ENCODE measurements at places on chromosomes 7 and 10. TPM values are rescaled to one million over a fixed set of nuclear protein-coding genes. Genes with fewer than 3 reads are reported as not detected.

GNAT3 gene
- not detected for total RNA-seq

DNA sequence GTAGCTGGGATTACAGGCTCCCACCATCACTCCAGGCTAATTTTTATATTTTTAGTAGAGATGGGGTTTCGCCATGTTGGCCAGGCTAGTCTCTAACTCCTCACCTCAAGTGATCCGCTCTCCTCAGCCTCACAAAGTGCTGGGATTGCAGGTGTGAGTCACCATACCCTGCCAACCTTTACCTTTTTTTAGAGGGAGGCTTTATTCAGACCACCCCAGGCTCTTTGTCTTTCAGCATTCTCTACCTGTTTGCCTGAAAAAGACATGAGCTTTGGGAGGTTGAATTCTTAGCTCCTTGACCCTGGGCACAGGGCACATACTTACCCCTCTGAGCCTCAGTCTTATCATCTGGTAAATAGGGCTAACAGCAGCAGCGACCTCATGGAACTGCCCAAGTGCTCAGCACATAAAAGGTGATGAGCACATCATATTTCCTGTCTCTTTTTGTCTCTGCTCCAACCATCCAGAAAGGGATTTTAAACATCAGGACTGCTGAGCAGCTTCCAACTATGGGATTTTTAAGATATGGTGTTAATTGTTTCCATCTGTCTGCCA lies 17.0 kb downstream of the FRMPD2 start:
- no peaks in the 10 kb centered on the region for H3K36me3 ChIP-seq
- H3K27ac ChIP-seq, result no peak overlapping the region
- DNase-seq, result no peak
- H3K4me1 ChIP-seq, result peaks cover 12% of the 10 kb centered on the region
- H3K4me3 ChIP-seq, result no peak overlapping the region

- H3K4me3 ChIP-seq, result peak overlapping the region; percentile 4
- peaks cover 24% of the 10 kb centered on the region for H3K4me1 ChIP-seq
- H3K27me3 ChIP-seq, result no peaks in the 10 kb centered on the region
- no peaks in the 10 kb centered on the region for H3K36me3 ChIP-seq
Observed at GRCh38 chr10:14397066-14397465, 66.3 kb upstream of the FRMD4A start.

DNA sequence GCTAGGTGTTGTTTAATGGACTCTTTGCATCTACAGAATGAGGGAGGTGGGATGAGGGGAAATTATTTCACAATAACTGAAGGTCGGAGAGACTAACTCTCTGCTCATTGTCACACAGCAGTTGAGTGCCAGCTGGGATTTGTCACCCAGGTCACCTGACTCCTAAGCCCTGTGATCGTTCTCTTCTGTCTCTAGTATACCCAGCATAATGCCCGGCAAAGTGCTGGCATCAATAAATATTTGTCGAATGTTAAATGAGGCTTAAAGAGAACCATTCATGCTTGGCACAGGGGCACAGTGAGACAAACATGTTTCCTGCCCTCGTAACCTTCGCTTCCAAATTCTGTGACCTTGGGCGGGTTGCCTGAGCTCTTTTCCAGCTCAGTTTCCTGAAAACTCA lies 70.8 kb downstream of the TCF7L2 start:
- H3K36me3 ChIP-seq, result no peaks in the 10 kb centered on the region
- no peak for DNase-seq
- H3K4me3 ChIP-seq, result no peak overlapping the region
- H3K4me1 ChIP-seq, result peaks cover 3% of the 10 kb centered on the region
- H3K27me3 ChIP-seq, result no peaks in the 10 kb centered on the region
- no peak overlapping the region for H3K27ac ChIP-seq

FKBP6 gene
- not detected for total RNA-seq

GHRHR gene
- total RNA-seq, result not detected

GRCh38 chr10:11150231-11150731 lies 132.6 kb downstream of the CELF2 start:
- H3K4me1 ChIP-seq, result no peaks in the 10 kb centered on the region
- no peak overlapping the region for H3K4me3 ChIP-seq
- no peak overlapping the region for H3K27ac ChIP-seq

DNA sequence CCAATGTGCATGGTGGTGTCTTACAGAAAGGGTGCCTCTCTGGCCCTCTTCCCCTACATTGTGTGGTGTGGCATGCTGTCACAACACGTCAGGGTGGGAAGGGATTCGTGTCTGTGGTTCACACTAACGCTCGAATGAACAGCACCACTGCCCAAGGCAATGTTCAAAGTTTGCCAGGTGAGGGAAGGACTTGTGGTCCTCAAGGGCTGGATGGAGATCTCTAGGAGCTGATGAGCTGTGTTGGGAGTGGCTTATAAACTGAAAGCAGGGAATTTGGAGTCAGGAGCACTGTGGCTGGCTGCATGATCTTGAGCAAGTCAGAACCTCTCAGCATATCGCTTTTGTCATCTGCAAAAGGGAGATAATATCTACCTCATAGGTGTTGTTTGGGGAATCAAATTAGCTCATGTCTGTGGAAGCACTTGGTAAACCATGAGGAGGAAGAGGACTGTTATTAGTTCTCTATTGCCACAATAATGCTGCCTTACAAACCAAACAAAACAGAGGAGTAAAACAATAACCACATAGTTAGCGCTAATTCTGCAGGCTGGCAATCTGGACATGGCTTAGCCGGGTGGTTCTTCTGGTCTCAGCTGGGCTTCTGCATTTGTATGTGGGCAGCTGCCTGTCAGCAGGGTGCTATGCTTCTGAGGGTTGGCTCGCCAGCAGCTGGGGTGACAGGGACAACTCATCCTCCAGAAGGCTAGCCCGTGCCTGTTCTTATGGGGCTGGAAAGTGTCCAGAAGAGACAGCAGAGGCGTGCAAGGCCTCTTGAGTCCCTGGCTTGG lies 22.9 kb upstream of the C10orf105 start:
- no peaks in the 10 kb centered on the region for H3K27me3 ChIP-seq
- no peak overlapping the region for H3K27ac ChIP-seq
- no peak overlapping the region for H3K4me3 ChIP-seq
- DNase-seq, result no peak
- H3K4me1 ChIP-seq, result no peaks in the 10 kb centered on the region

- H3K27ac ChIP-seq, result no peak overlapping the region
- H3K4me1 ChIP-seq, result no peaks in the 10 kb centered on the region
- no peak overlapping the region for H3K4me3 ChIP-seq
- H3K36me3 ChIP-seq, result no peaks in the 10 kb centered on the region
Observed at GRCh38 chr10:34476608-34477007, 338.5 kb downstream of the PARD3 start.

GRCh38 chr7:6590645-6591110 lies 857 bp downstream of the INTS15 start:
- peaks cover 12% of the 10 kb centered on the region for H3K4me1 ChIP-seq
- H3K36me3 ChIP-seq, result peaks cover 10% of the 10 kb centered on the region
- no peak overlapping the region for H3K27ac ChIP-seq
- DNase-seq, result no peak
- H3K4me3 ChIP-seq, result peak overlapping the region; percentile 86

DNA sequence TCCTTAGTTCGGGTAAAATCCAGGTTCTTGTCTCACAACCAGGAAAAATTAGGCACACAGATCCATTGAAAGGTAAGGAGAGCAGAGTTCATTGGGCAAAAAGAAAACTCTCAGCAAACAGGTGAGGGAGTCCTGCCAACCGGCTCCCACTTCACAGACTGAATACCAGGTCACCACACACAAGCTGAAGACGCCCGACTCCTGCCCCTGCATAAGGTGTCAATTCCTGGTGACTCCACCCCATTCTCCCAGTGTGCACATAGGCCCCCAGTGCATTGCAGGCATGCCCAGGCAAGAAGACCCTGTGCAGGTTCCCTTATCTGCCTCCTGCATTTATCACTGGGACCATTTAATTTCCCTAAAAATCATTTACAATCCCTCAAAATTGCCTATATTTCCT lies 354.6 kb downstream of the LRRTM3 start:
- H3K36me3 ChIP-seq, result no peaks in the 10 kb centered on the region
- no peak for DNase-seq
- no peaks in the 10 kb centered on the region for H3K4me1 ChIP-seq
- no peaks in the 10 kb centered on the region for H3K27me3 ChIP-seq
- no peak overlapping the region for H3K27ac ChIP-seq
- H3K4me3 ChIP-seq, result no peak overlapping the region

DNA sequence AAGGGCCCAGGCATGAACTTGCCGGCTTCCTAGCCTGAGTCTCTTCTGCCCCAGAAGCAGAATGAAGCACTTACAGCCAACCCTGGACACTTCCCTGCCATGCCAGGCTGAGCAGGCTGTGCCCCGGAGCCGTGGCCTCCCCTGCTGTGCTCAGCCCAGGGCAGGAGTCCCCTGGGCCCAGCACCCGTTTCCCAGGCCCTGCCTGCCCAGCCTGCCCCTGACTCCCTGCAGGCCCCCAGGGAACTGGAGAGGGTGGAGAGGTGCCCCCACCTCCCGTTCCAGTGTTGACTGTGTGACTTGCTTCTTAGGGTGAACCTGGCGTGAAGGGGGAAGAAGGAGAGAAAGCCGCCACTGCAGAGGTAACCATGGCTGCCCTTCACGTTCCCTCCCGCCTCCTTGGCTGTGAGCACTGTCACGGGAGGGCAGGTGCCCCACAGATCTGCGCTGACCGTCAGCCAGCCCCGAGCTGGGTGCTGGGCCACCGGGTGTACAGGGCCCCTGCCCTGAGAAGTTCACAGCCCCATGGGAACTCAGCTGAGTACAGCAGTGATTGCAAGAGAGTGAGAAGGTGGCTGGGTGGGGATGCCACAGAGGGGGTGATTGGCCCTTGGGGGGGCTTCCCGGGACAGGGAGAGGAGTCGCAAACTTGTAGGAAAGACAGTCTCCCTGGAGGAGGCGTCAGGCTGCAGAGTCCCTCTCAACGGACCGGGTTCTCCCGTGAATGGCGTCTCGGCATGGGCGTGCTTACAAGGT lies 75.9 kb downstream of the MYL10 start:
- H3K27me3 ChIP-seq, result peaks cover 4% of the 10 kb centered on the region
- H3K4me1 ChIP-seq, result no peaks in the 10 kb centered on the region
- H3K36me3 ChIP-seq, result no peaks in the 10 kb centered on the region
- DNase-seq, result no peak
- no peak overlapping the region for H3K27ac ChIP-seq
- H3K4me3 ChIP-seq, result no peak overlapping the region

DNA sequence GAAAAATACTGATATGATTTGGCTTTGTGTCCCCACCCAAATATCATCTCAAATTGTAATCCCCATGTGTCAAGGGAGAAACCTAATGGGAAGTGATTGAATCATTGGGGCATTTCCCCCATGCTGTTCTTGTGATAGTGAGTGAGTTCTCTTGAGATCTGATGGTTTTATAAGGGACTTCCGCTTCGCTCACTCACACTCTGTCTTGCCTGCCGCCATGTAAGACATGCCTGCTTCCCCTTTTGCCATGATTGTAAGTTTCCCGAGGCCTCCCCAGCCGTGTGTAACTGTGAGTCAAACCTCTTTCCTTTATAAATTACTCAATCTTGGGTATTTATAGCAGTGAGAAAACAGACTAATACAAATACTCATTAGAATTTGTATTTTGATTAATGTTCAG lies 5.1 kb upstream of the MRPS17 start:
- no peaks in the 10 kb centered on the region for H3K27me3 ChIP-seq
- no peak overlapping the region for H3K27ac ChIP-seq
- no peak for DNase-seq
- H3K36me3 ChIP-seq, result no peaks in the 10 kb centered on the region
- no peaks in the 10 kb centered on the region for H3K4me1 ChIP-seq
- no peak overlapping the region for H3K4me3 ChIP-seq

DNA sequence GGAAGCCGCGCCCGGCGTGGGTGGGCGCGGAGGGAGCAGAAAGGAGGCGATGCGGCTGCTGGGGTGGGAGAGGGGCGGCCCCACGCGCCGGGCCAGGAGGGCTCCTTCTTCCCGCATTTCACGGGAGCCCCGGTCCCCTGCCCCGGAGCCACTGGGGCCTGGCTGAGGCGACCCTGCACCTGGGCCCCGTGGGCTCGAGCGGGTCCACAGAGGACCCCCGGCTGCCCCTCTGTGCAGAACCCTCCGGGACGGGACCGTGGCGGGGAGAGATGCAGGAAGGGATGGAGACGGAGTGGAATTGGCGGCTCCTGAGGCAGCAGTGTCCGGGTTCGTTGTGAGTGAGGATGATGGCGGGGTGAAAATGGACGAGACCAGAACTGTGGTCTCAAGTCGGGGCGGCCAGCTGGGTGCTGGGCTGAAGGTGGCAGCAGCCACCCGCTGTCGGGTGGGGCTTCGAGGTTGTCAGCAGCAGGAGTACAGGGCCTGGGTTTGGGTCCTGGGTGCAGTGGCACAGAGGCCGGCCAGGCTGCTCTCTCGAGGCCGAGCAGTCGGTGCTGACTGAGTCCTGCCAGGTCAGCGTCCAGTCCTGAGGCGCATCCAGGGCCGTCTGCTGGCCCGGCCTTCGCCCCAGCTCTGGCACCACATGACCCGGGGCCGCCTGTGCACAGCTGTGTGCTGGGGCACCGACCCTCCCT lies 80.4 kb downstream of the VIPR2 start:
- H3K27ac ChIP-seq, result no peak overlapping the region
- no peaks in the 10 kb centered on the region for H3K27me3 ChIP-seq
- no peak for DNase-seq
- H3K4me1 ChIP-seq, result no peaks in the 10 kb centered on the region
- no peaks in the 10 kb centered on the region for H3K36me3 ChIP-seq
- no peak overlapping the region for H3K4me3 ChIP-seq

GRCh38 chr10:13759168-13759567 lies 172.4 kb downstream of the PRPF18 start:
- peak; percentile 65 for DNase-seq
- peaks cover 7% of the 10 kb centered on the region for H3K36me3 ChIP-seq
- peak overlapping the region; percentile 76 for H3K27ac ChIP-seq
- H3K27me3 ChIP-seq, result no peaks in the 10 kb centered on the region

All from astrocyte (in vitro differentiated cells and primary cell).